ENCODE measurements at places on chromosomes 5 and 9. TPM values are rescaled to one million over a fixed set of nuclear protein-coding genes. Genes with fewer than 3 reads are reported as not detected.

RNF208 gene
- 1.1 TPM for total RNA-seq

- DNase-seq: no peak
Observed at GRCh38 chr9:106897236-106897635, 34.3 kb downstream of the ZNF462 start.

DNA sequence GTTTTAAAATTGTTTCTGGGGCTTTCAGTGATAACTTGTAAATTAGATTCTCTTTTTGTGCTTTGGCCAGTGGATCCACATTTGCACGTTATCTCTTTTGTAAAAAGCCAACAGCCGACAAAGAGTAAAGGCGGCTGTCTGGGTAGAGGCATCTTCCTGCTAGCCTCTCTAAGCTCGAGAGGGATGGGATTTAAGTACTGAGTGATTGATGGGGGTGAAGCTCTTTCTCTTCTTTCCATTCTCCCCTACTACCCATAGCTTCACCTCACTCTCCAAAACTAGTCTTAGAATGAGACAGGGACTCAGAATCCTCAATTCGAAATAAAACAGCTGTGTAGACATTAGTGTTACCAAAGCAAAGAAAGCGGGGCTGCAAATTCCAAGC lies 3.4 kb downstream of the PBX3 start:
- no peak for DNase-seq

GRCh38 chr5:136242611-136243010 lies 49.6 kb upstream of the SMIM32 start:
- DNase-seq: no peak

MLANA gene
- total RNA-seq: not detected

DNA sequence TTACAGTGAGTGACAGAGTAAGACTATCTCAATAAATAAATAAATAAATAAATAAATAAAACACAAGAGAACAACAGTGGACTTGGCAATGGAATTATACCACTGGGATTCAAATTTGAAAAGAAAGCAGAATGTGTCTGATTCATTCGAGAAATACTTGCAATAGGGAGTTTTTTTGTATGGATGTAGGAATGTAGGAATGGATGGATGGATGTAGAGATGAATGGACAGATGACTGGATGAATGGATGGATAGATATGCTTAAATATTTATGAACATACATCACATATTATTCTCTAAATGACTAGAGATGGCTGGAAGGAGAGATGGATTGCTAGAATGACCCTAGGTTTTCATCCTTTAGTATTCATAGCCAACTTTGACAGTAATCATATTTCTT lies 22.0 kb upstream of the CEMIP2 start:
- DNase-seq: no peak

PANK3 gene
- total RNA-seq: 23.5 TPM

DNA sequence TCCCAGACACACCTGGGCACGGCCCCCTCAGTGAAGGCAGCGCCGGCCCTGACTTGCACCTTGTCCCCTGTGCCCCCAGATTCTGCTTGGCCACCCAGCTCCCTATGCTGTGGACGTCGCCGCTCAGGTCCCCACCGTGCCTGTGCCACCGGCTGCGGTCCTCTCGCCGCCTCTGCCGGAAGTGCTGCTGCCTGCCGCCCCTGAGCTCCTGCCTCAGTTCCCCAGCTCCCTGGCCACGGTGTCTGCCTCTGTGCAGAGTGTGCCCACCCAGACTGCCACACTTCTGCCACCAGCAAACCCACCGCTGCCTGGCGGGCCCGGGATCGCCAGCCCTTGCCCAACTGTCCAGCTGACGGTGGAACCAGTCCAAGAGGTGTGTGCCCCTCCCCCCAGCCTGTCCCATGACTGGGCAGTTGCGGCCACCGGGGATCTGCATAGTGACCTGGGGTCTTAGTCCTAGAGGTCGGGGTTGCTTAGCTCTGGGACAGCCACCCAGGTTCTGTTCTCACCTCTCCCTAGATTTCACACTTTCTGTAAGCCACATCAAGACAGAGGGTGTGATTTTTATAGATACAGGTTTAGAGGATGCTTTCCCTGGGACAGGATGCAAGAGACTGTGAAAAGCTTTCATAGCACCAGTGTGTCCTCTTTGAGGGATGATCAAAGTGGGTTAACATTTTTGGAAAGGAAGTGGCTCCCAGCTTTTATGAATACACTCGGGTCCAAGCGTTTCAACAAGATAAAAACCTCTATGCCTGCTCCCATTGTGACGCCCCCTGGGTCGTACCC lies 78.0 kb downstream of the WNK2 start:
- DNase-seq: peak; percentile 64

FEM1C gene
- 18.9 TPM for total RNA-seq

FAM120AOS gene
- 22.8 TPM for total RNA-seq

GRCh38 chr5:922436-923280 lies 30.0 kb downstream of the TRIP13 start:
- DNase-seq: no peak

GRCh38 chr5:31823472-31823871 lies 184.5 kb downstream of the PDZD2 start:
- no peak for DNase-seq

GRCh38 chr5:135345956-135346731 lies 52.9 kb downstream of the MACROH2A1 start:
- no peak for DNase-seq

GALNT12 gene
- total RNA-seq: 1.3 TPM

DNA sequence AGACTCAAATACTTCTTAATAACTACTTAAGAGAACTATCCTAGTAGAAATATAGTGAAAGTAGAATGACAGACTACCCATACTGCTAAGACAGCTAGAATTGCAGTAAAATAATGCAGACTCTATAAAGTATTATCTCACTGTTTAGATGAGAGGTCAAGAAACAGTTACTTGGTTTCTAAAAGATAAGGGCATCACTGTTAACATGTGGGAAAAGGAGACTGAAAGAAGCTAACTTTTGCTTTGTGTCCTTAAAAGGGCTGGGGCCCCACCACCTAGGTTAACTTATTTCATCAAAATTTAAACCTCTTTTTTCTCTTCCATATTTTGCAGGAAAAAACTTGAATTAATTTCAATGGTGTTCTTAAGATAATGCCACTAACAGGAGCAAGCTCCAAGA lies 204.3 kb downstream of the CNTLN start:
- DNase-seq: no peak

DNA sequence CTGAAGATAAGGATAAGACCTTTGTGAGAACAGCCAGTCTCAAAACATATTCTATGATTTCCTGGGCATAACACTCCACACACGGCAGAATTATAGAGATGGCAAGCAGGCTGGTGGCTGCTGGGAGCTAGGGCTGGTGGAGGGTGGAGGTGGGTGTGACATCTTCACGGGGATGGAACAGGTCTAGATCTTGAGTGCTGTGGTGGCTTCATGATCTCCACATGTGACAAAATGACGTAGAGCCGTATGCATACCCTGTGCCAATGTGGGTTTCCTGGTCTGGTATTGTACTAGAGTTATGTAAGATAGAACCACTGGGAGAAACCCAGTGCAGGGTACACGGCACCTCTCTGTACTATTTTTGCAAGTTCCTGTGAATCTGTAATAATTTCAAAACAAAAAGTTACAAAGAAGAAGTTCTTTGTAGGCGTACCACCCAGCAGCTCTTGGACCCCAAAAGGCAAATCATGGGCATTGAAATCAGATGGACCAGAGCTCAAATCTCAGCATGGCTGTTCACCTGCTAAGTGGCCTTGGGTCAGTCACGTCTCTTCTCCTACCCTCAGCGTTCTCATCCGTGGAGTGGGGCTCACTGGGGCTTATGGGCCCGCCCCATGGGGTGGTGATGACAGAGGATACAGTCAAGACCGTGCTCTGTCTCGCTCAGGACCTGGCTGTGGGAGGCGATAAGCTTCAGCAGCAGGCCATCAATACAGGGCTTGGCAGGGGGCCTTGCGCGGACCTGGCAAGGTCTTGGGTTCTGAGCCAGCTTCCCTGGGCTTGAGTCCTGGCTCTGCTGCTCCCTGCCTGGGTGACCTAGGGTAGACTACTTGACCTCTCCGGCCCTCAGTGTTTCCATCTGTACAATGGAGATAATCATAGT lies 74.7 kb upstream of the UNC5A start:
- DNase-seq: no peak

TAS2R1 gene
- not detected for total RNA-seq

DNA sequence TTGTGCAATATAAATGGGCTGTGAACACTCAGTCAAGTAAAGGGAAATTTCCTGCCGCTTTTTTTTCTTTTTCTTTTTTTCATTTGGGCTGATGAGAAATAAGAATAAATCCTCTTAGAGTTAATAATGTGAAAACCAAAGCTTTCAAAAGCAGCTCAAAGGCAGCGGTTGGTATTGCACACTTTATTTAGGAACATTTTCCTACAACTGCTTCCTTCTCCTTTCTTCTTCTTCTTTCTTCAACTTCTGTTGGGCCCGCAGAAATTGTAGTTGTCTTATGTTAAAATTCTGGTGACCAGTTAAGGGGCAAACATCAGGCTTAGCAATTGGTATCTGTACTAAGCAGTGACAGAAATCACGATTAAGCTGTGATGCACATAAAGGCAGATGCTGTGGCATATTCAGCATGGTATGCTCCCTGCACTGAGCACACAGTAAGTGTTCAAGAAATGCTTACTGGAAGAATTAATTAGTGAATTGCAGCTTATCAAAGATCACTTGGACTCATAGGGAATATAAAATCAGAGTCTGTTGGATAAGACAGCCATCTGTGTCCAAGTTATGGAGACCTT lies 85.4 kb downstream of the ANKRD55 start:
- DNase-seq: no peak

GRCh38 chr5:67425514-67425913 lies 228.9 kb upstream of the CD180 start:
- DNase-seq: no peak

GRCh38 chr9:114091711-114092110 lies 7.4 kb downstream of the KIF12 start:
- no peak for DNase-seq

DNA sequence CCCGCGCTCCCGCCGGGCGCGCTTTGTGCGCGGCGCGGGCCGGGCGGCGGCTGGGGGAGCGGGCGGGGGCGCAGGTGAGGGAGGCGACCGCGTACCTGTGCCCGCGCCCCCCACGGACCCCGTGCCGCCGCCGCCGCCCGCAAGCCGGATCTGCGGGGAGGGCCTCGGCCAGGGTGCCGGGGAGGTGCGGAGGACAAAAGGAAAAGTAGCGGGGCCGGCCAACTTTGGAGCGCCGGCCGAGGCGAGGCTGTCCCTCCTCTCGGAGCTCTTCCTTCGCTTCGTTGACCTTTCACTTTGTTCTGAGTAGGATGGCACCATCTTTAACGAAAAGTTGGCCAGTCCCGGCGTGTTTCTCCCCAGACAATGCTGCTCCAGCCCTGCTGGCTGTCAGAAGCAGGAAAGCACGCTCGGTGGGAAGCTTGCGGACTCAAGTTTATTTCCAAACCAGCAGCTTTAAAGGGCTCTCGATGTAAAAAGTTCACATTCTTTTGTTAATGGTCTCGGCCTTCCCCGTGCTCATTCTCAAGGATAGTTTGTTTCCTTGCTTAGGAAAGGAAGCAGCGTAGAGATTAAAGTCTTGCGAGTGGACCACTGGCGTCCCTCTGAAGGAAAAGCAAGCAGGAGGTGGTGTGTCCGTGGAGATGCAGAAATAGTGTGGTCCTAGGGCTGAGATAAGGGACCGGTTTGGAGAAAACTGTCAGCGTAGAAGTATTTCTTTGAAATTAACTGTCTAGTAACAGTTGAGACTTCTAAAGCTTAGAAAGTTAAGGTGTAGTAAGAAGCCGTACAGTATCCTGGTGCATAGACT lies 639 bp downstream of the EHMT1 start:
- DNase-seq: no peak

GRCh38 chr5:132098151-132098594 lies 24.6 kb downstream of the CSF2 start:
- DNase-seq: no peak

GRCh38 chr9:104301755-104302154 lies 202.3 kb upstream of the OR13F1 start:
- DNase-seq: no peak

GRCh38 chr5:172582940-172583339 lies 58.1 kb upstream of the NEURL1B start:
- no peak for DNase-seq

SCGB3A2 gene
- total RNA-seq: not detected

DNA sequence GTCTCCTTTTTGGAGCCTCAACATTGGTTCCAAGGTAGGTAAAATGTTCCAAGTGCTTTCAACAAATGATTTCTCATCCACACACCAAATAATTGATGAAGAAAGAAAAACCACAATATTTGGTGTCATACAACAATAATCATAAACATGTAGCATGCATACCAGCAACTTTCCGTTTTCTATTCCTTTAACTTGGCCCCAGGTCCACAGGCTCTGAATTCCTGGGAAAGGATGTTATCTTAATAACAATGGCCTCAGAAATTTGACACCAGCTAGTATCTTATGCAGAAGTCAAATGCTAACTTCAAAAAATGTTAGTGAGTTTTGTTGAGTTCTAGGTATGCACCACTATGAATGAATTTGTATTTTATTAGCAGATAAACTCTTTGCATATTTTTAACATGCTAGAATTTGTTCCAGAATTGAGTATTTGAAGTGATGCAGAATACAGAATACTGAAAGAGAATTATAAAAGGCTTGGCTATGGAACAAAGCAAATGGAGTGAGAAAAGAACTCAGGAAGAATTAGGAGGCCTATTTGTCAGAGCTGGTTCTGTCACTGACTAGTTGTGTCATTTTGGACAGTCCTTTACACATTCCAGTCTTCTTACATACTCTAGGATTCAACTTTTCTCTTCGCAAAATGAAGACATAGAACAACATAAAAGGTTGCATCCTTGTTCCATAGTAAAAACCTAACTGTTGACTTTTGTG lies 435.3 kb upstream of the TNC start:
- no peak for DNase-seq

ZBTB34 gene
- 7.5 TPM for total RNA-seq

BTNL8 gene
- not detected for total RNA-seq

DNA sequence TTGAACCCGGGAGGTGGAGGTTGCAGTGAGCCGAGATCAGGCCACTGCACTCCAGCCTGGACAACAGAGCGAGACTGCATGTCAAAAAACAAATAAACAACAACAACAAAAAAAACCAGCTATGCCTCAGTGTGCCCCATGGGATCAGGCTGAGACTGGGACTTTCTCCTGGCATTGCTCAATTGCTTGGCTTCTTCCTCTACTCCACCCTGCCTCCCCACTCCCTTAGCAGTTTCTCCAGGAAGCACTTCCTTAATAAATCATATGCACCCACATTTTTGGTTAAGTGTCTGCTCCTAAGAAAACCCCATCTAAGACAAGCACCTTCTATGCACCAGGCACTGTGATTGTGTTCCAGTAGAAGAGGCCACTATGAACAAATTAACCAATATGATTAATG lies 41.0 kb upstream of the TMEM252 start:
- DNase-seq: no peak

- no peak for DNase-seq
Observed at GRCh38 chr5:126681970-126682369, 81.2 kb downstream of the PHAX start.

RMI1 gene
- 3.9 TPM for total RNA-seq

SMIM33 gene
- not detected for total RNA-seq

GRCh38 chr5:669111-669841 lies 23.9 kb downstream of the TPPP start:
- DNase-seq: no peak

GRCh38 chr5:52844885-52845284 lies 57.2 kb downstream of the ITGA1 start:
- DNase-seq: no peak

PCDHA7 gene
- not detected for total RNA-seq

GRCh38 chr5:56900395-56900794 lies 9.0 kb upstream of the SETD9 start:
- DNase-seq: no peak

Data from gastrocnemius medialis (tissue), 4 donors.